Stimulated activated CD4-positive, alpha-beta T cell treated with anti-CD3 and anti-CD28 coated beads, Interleukin-1b, Interleukin-23, amount 100 ng/mL, for 4 hours (primary cell): ENCODE measurements at places on chromosomes 2 and 18.

DNA sequence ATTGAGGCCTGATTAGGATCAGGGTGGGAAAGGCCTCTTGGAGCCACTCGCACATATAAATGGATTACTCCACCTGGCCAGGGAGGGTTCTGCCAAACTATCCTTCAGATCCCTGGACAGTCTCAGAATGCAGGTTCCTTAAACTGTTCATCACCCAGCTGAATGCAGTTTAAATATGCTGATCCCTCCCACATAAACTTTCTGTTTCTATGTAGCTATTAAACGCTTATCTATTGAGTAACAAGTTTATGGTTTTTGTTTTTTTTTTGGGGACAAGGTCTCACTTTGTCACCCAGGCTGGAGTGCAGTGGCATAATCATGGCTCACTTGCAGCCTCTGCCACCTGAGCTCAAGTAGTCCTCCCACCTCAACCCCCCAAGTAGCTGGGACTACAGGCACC lies 1.9 kb downstream of the CAD start:
- DNase-seq = no peak

DNA sequence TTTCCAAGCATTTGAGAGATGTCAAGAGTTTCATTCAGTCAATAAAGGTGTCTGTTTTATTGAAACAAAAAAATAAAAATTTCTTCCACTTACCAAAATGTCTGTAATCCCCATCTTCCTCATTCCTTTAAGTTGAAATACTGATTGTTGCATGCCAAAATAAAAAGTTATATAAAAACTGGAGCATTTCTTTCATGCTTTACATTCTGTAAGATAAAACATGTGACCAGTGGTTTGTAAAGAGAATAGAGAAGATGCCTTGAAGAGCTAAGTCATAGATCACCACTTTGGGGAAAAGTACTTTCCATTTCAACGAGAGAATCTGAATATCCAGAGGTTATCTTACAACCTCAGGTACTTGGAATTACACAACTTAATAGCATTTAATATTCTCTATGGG lies 35.9 kb upstream of the MYO1B start:
- no peak for DNase-seq

- DNase-seq = no peak
Observed at GRCh38 chr2:147082850-147083522, 761.8 kb upstream of the ACVR2A start.

GRCh38 chr18:31209041-31209440 lies 46.4 kb upstream of the DSC1 start:
- DNase-seq = no peak

- no peak for DNase-seq
Observed at GRCh38 chr2:126448611-126449010, 207.3 kb upstream of the GYPC start.

GRCh38 chr2:137091704-137092103 lies 326.4 kb downstream of the THSD7B start:
- DNase-seq = no peak

GRCh38 chr18:581096-581495 lies 916 bp downstream of the CETN1 start:
- DNase-seq = no peak

DNA sequence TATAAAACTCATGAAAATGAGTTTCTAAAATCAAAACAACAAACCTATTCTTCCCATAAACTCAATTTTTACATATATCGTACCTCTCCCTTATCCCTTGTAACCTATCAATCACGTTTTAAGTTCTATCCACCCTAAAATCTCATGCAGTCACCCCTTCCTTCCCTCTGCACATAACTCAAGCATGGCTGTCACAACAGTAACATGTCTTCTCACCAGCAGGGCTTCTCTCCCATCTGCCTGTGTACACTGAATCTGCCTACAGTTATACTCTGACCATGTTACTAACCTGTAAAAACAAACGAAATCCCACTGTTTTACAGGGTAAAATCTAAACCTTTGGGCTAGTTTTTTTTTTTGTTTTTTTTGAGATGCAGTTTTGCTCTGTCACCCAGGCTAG lies 68.2 kb downstream of the MAP4K3 start:
- DNase-seq = no peak

DNA sequence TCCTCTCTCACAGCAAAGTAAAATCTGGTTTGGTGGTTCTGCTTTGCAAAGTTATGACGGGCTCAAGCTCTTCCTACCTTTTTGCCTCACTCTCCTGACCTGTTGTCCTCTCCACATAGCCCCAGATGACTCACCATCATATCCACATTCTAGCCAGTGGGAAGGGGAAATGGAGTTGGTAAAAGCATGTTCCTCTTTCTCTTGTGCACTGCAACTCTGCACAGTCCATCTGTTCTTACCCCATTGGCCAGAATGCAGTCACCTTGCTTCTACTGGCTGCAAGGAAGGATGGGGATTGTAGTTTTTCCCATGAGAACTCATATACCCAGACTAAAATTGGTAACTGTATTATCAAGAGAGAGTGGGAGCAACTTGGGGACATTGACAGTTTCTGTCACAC lies 50.4 kb upstream of the SMIM21 start:
- no peak for DNase-seq

DNA sequence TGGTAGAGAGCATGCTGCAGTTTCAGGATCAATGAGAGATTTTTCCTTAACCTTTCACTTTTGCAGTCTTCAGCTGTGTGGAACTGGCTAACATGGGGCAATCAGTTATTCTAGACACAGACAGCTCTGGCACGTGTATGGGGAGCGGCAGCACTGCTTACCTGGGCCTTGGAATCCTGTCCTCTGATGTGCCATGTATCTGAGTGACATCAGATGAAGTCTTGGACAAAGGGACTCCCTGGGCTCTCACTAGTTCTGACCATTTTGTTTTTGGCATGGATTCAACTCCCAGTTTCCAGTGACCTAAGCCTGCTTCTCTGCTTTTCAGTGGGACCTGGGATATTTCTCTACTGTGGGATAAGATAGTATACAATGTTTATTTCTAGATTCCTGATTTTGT lies 54.3 kb downstream of the RNF144A start:
- no peak for DNase-seq

DNA sequence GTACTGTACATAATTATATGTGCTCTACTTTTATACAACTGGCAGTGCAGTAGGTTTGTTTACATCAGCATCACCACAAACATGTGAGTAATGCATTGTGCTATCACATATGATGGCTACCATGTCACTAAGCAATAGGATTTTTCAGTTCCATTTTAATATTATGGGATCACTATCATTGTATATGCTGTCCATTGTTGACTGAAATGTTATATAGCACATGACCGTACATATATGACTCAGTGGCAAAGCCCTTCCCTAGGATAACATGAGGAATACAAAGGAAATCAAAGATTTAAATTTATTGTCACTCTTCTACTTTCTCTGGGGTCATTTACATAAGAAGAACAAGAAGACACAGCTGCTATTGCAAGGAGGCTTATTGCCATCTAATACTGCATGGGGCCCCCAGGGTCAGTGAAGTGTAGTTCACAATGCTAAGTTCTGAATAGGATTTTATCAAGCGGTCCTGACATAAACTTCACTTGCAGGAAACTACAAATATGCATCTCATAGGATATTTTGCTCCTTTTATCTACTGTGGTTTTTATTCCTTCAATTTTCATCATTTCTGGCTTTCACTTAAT lies 21.8 kb downstream of the PDE1A start:
- DNase-seq = no peak

- DNase-seq = no peak
Observed at GRCh38 chr2:126856403-126856802, 42.3 kb upstream of the TEX51 start.

DNA sequence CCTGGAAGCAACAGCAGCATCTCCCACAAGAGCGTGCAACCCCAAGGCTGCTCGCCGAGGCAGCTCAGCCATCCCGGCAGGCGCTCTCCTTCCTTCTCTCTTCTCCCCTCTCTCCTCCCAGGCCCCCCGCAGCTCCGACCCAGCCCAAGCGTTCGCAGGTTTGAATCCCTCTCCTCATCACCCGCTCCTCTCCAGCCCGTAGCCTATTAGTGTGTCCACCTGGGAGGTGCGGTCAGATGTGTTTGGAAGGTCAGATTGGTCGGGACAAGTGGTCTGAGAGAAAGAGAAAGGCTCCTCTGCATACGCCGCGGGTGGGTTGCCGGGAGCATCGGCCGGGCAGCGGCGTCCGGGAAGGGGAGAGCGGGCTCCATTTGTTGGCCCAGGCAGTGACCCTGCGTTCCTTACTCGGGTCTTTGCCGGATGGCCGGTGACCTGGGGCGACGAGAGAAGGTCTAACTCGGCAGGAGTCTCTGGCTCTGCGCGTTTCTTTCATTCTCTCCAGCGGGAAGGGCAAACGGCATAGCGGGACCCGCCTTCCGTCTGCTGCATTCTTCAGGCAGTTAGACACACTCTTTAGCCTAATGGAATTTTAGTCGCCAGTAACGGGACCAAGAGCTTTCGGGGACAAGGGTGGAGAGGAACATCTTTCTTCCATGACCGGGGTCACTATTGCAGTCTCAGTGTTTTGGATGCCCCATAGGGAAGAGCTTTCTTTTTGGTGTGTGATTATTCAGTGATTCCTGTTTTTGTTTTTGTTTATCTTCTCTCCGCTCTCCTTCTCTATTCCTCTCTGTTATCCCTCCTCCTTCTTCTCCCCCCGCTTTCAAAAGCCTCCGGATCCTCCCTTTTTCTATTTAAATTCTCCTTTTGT lies 1.1 kb upstream of the TMEFF2 start:
- no peak for DNase-seq

- no peak for DNase-seq
Observed at GRCh38 chr18:77857678-77858655, 608.3 kb downstream of the GALR1 start.

GRCh38 chr2:119426396-119426675 lies 5.3 kb upstream of the TMEM37 start:
- DNase-seq = no peak

DNA sequence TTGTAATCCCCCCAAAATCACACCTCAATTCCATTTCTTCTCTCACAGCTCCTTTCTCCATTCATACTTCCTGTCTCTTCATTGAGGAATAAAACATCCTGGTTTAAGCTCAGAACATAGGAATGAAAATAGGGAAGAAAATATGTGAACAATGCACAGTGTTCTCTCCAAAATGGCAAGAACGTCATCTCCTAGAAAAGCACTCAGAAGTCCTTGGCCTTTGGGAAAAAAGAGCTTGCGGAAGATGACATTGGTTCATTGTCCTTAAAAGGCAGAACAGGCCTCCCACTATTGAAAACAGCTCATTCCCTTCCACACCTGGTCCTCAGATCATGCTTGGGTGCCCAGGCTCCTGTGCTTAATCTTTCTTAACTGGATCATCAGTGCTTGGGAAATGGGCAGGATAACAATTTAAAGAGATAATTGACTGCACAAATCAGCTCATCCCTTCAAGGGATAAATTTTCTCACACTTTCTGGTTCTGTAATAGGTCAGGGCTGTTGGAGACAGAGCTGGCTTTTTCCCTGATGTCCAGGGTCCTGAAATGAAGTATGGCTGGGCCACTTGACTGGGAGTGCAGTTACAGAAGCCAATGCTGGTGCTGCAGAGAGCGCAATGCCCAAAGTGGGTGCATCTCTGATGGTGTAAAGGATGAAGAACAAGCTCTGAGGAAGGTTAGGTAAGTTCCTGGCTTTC lies 69.2 kb downstream of the MARCHF4 start:
- DNase-seq = no peak

- DNase-seq = no peak
Observed at GRCh38 chr2:36653967-36654694, 42.4 kb upstream of the VIT start.

- DNase-seq = no peak
Observed at GRCh38 chr2:174344716-174345461, 10.1 kb downstream of the SP9 start.

- DNase-seq = no peak
Observed at GRCh38 chr2:241168366-241168765, 18.1 kb downstream of the PPP1R7 start.

GRCh38 chr18:66167829-66168684 lies 417.2 kb downstream of the CDH7 start:
- DNase-seq = no peak

DNA sequence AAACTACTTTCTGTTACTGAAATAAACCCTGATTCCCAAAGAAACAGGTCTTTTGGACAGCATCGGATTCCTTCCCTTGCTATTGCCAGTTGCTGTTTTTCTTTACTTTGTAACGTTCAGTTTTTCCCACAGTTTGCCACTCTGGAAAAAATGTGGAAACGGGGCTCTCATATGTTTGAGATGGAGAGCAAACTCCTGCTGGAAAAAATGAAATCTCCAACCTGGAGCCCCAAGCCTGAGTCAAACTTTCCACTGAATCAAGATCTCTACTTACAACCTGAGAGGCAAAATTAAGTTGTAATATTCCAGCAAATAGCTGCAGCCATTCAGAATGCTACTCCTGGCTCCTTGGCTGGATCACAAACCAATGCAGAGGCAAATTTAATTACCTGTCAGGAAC lies 270.7 kb downstream of the SRBD1 start:
- DNase-seq = no peak

GRCh38 chr2:121884078-121884477 lies 128.6 kb downstream of the TSN start:
- no peak for DNase-seq

- no peak for DNase-seq
Observed at GRCh38 chr2:42713920-42714319, 50.0 kb downstream of the OXER1 start.

- no peak for DNase-seq
Observed at GRCh38 chr18:49652881-49653724, 91.2 kb downstream of the LIPG start.

GRCh38 chr18:42028247-42028832 lies 73.3 kb downstream of the PIK3C3 start:
- no peak for DNase-seq

GRCh38 chr18:57804557-57804956 lies 1.4 kb upstream of the ATP8B1 start:
- no peak for DNase-seq

- DNase-seq = no peak
Observed at GRCh38 chr18:26370037-26370436, 143.8 kb downstream of the TAF4B start.

GRCh38 chr2:79935771-79936657 lies 368.5 kb downstream of the LRRTM1 start:
- no peak for DNase-seq

DNA sequence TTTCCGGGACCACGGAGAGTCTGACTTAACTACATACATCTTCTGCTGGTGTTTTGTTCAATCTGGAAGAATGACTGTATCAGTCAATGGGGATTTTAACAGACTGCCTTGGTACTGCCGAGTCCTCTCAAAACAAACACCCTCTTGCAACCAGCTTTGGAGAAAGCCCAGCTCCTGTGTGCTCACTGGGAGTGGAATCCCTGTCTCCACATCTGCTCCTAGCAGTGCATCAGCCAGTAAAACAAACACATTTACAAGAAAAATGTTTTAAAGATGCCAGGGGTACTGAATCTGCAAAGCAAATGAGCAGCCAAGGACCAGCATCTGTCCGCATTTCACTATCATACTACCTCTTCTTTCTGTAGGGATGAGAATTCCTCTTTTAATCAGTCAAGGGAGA lies 23.1 kb downstream of the ICOS start:
- no peak for DNase-seq

GRCh38 chr2:36611316-36611990 lies 13.5 kb upstream of the FEZ2 start:
- no peak for DNase-seq

- no peak for DNase-seq
Observed at GRCh38 chr18:24958001-24958400, 394.0 kb downstream of the ZNF521 start.

- no peak for DNase-seq
Observed at GRCh38 chr2:144099780-144100377, 420.0 kb downstream of the ZEB2 start.
